ENCODE measurements at places on chromosomes 5 and 9.
A peak's percentile ranks its signal among the peaks of the same experiment; 100 is the strongest.

GRCh38 chr9:113621309-113621791, 157.8 kb downstream of the RGS3 start:
- no peak for DNase-seq

- no peak for DNase-seq
These were observed 13.9 kb upstream of the OSMR start for GRCh38 chr5:38831909-38832308.

- no peak for DNase-seq
These were observed 12.6 kb upstream of the SOWAHA start for GRCh38 chr5:132800545-132800944.

GRCh38 chr5:95194856-95195255, 90.0 kb downstream of the MCTP1 start:
- no peak for DNase-seq

GRCh38 chr5:124963236-124963919, 216.9 kb upstream of the ZNF608 start:
- no peak for DNase-seq

DNA sequence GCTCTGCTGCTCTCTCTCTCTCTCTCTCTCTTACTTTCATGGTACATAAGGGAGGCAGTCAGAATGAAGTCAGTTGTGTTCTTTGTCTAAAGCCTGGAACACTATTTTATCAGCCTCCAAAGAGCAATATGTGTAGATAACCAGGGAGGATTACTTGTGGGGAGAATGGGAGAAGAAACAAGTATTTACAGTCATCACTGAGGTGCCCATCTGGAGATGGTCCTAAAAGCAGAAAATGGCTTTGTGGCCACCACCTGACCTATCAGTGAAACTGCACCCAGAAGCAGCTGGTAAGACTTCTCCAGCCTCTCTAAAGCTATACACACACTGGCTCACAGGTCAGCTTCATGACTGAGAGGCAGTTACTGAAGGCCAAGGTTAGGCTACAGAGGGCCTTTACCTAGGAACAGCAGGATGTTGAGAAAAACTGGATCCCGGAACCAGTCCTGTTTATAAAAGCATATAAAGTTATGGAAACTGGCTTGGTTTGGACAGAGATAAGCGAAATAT, 75.1 kb downstream of the MRPS27 start:
- no peak for DNase-seq

DNA sequence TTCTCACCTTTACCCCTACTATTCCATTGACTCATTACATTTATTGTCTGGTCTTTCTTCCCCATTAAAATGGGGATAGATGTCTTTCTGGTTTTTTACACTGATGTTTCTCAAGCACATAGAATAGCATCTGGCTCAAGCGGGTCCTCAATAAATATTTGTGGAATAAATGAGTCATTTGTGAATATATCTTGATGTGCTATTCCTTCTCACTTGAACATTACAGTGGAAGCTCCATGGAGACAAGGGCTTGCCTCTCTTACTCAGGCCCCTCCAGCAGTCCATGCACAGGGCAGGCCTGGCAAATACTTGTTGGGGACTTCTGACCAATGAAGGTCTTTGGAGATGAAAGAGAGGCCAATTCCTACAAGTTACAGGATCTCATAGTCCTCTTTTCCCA, 151.7 kb upstream of the TAS2R1 start:
- DNase-seq = no peak

DNA sequence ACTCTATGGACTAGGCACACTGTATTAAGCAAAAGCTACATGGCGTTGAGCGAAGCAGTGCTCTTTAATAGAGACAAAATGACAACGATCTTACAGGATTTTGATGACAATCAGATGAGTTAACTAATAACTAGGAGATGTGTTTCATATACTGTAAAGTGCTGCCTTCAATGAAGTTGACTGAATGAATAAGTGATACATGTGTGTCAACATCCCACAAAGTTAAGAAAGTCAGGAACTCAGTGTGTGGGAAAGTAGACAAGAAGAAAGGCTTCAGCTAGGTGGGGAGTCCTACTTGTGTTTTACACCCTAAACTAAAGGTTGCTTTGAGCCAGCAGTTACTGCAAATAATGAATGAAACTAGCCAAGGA, 79.6 kb downstream of the PAPPA start:
- DNase-seq = no peak

DNA sequence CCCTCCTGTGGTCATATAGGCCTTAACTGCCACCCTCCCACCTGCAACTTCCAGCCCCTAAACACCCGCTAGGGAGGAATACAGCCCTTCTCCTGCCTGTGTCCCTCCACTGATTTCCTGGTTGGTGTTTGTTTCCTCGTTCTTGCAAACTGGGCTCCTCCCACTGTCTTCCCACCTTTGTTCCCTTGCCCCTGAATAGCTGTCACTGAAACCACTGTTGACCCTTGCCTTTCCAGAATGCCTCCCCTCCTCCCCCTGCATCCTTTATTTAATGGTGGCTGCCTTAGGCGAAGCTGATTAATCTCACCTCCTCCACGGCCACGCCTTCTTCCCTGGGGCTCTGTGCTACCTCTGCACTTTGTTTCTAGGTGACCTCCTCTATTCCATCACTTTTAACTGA, 626.7 kb downstream of the BNC2 start:
- no peak for DNase-seq

GRCh38 chr5:81286059-81286617, 15.2 kb upstream of the ZCCHC9 start:
- no peak for DNase-seq

- DNase-seq = no peak
These were observed 60.1 kb upstream of the GNE start for GRCh38 chr9:36318212-36318802.

GRCh38 chr5:119316906-119317305, 38.9 kb upstream of the TNFAIP8 start:
- DNase-seq = no peak

DNA sequence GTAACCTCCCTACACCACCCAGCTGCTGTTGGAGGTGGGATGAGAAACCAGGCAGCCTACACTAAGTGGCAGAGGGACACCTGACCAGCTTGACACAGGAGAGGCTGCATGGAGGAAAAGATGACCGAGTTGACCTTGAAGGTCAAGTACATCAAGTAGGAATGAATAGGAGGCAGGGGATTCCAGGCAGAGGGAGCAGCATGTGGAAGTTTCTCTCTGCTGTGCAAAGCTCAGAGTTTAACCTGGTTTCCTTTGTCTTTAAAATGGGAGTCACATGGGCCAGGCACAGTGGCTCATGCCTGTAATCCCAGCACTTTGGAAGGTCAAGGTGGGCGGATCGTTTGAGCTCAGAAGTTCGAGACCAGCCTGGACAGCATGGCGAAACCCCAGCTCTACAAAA, 32.6 kb downstream of the SPRY4 start:
- no peak for DNase-seq

- DNase-seq = no peak
These were observed 14.2 kb upstream of the IRF1 start for GRCh38 chr5:132504746-132505145.

DNA sequence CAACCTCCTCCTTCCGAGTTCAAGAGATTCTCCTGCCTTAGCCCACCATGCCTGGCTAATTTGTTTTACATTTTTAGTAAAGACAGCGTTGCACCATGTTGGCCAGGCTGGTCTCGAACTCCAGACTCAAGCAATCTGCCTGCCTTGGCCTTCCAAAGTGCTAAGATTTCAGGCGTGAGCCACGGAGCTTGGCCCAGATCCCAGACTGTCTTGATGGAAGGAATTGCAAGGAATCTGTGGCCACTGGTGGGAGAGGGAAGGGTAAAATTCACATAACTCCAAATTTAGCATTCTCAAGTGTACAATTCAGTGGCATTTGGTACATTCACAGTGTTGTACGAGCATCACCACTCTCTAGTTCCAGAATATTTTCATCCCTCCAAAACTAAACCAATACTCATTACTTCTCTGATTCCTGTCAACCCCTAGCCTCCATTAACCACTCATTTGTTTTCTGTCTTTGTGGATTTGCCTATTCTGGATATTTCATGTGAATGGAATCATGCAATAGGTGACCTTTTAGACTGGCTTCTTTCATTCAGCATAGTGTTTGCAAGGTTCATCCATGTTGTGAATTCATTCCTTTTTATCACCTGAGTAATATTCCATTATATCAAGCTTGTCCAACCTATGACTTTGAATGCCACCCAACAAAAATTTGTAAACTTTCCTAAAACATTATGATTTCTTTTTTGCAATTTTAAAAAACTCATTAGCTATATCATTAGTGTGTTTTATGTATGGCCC, 8.9 kb upstream of the MYO10 start:
- no peak for DNase-seq

DNA sequence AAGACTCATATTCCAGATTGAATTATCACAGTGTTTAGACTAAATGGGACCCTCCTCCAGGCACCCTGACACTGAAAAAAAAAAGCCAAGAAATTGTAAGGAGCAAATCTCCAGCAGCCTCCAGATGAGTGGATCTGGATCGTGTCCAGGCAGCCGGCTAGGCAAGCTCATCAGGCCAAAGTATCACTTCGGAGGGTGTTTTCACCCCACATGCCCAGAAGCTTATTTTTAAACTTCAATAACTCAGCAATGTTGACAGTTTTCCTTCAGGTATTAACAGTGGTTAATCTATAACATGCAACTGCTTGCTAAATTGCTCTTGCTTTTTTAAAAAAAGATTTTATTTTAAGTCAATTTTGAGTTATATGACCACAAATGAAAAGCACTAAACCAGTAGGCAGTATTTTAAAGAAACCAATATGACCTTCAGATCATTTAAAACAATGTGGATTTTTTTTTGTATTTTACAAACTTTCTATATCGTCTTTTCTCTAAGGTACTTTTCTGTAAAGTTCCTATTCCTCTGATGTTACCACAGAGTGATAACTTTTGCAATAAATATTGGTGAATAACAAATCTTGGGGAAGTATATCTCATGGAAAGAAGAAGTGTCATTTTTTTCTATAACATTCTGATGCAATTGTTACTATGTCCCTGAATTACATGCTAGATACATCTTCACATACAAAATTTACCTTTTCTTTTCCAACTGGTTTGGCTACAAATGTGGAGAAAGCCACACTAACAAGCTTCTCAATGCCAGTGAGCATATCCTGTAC, 30.7 kb downstream of the ACOT12 start:
- DNase-seq = no peak

DNA sequence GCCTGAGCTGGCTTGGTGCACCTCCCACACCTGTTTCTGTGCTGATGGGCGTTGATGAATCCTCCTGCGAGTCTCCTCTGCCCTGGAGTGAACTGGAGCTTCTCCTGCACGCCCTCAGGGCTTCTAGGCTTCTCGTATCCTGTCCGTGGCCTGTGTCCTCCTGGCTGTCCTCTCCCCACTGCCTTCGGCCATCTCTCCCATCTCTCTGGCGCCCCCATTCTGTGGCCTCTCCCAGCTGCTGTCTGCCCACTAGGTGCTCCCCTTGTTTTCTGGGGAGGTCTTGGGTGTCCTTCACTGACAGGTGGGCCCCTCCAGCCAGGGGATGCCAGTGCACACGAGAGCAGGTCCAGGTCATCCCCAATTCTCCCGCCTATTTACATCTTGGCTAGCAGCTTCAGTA, 28.8 kb downstream of the AHRR start:
- no peak for DNase-seq

DNA sequence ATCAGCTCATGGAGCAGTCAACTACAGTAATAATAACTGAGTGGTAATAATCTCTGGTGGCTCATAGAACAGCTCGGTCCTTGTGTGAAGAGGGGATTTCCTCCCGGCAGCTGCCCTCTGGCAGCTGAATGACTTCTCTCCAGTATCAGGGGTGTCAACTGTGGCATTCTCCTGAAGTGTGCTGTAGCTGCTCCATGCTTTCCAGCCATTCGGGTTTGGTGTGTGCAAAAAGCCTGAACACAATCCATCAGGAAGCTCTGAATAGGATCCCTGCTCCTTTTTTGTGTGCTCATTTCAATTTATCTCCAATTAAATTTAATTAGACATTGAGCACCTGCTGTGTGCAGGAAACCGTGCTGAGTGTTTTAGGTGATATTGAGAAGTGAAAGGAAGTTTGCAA, 59.8 kb upstream of the BARX1 start:
- no peak for DNase-seq

GRCh38 chr5:35319333-35320002, 89.2 kb upstream of the PRLR start:
- no peak for DNase-seq

- DNase-seq = no peak
These were observed 4.4 kb downstream of the PLK2 start for GRCh38 chr5:58455480-58455879.

DNA sequence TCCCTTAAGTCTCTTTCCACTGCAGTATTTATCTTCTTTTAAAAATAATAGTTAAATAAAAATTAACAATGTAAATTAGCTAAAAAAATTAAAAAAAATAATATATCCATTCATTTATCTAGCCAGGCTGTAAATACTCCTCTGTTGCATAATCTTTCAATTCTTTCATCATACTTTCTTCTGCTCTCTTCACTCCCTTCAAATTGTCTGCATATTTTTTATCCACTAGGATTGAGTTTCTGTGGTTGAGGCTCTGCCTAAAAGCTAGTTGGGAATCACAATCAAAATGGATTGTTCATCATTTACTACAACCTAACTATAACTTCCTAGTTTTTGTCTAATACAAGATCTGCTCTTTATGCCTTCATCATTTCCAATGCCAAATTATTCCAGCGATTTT, 182.2 kb downstream of the PDE4D start:
- DNase-seq = no peak

DNA sequence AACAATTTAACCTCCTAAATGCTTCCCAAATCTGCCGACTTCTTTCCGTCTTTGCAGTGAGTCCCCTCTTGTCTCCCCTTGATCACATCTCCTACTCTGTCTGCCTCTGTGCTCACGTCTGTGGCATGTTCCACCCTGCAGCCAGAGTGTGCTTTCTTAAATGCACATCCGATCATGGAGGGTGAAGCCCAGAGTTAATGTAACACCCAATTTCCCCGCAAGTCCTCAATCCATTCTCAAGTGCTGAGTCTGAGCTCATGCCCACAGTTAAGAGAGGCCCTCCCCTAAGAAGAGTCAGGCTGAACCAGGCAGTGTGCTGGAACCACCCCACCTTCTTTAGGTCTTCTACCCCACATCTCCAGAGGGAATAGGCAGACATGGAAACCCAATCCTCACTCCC, 164.8 kb downstream of the EPB41L4A start:
- no peak for DNase-seq

GRCh38 chr5:116621599-116621998, 47.0 kb upstream of the SEMA6A start:
- DNase-seq = no peak

DNA sequence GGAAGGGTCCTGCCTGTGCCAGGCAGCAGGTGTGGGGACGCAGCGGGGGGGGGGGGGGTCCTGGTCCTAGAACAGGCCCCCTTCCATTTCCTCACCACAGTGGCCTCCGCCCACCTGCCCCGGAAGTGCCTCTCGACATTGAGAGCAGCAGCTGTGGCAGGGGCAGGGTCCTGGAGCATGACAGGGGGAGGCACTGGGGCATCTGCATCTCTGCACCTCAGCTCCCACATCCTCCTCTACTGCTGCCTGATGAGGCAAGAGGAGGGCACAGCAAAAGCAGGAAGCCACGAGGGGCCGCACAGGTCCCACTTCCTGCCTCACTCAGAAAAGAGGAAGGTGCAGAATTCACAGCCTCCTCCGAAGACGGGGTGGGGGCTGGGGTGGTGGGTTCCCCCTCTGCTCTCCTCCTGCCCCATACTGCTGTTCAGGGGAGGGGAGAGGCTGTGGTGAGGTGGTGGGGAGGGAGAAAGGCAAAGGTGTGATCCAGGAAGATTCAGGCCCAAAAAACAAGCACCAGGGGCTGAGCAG, 14.8 kb downstream of the AKNA start:
- peak; percentile 43 for DNase-seq
